Stimulated activated CD8-positive, alpha-beta memory T cell treated with anti-CD3 and anti-CD28 coated beads, Interleukin-2, amount 100 ng/mL, for 1 hour (primary cell): ENCODE measurements at places on chromosomes 5 and 9.

- no peak for DNase-seq
Measured at GRCh38 chr5:75348241-75348640, 11.2 kb downstream of the HMGCR start.

GRCh38 chr9:14315875-14316601 lies 2.1 kb upstream of the NFIB start:
- no peak for DNase-seq

DNA sequence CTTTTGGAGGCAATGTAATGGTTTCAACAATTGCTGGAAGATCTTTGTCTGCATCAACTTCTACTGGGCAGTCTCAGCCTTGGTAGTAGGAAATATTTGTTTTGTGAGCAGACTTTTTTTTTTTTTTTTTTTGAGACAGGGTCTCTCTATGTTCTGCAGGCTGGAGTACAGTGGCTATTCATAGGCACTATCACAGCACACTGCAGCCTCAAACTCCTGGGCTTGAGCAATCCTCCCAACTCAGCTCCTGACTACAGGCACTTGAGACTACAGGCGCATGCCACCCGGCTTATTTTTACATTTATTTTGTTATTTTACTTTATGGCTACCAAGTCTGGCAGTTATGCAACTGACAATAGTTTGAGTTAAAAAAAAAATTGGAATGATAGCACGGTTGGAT lies 187.3 kb downstream of the SNX18 start:
- no peak for DNase-seq

GRCh38 chr9:89477384-89477783 lies 20.5 kb downstream of the SEMA4D start:
- no peak for DNase-seq

DNA sequence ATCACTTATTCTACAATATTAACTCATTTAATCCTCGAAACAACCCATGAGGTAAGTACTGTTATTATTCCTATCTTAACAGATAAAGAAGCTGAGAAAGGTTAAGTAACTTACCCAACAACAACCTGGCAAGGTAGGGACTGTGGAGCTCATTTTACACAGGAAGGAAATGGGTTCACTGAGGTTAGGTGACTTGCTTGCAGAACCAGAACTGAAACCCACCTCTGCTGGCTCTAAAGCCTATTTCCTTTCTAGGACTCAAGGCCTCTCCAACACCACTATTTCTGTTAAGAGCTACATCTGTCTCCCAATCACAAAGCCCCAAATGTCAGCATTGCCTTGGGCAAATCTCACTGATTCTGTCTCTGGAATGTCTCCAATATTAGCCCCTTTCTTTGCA lies 38.9 kb upstream of the IFNK start:
- DNase-seq, result no peak
